ENCODE measurements at places on chromosomes 1 and 21. TPM values are rescaled to one million over a fixed set of nuclear protein-coding genes. Genes with fewer than 3 reads are reported as not detected.
A peak's percentile ranks its signal among the peaks of the same experiment; 100 is the strongest.

- DNase-seq: no peak
Measured at GRCh38 chr1:223760833-223761232, 48.5 kb downstream of the CAPN2 start.

- no peak for DNase-seq
Measured at GRCh38 chr21:25453524-25453923, 153.8 kb downstream of the MRPL39 start.

Gene NUDT4B
- 3.2 TPM for total RNA-seq

DNA sequence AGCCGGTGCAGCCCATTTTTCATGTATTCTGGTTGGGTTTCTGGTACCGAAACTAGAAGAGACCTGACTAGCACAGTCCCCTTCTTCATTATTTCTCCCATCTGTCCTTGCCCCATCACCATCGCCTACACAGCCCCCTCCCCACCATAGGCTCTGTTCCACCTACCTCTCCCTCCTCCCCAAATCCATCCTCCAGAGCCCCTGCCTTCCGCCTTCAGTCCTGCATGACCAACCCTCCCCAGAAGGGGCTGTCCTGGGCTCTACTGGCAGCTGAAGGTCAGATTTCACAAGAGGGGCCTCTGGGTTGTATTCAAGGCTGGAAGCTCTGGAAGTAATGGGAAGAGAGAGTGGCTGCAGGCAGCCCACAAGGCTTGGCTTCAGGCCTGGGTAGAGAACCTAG lies 55.2 kb downstream of the SDC3 start:
- no peak for DNase-seq

GRCh38 chr1:39043513-39043912 lies 17.4 kb downstream of the NDUFS5 start:
- DNase-seq: no peak

DNA sequence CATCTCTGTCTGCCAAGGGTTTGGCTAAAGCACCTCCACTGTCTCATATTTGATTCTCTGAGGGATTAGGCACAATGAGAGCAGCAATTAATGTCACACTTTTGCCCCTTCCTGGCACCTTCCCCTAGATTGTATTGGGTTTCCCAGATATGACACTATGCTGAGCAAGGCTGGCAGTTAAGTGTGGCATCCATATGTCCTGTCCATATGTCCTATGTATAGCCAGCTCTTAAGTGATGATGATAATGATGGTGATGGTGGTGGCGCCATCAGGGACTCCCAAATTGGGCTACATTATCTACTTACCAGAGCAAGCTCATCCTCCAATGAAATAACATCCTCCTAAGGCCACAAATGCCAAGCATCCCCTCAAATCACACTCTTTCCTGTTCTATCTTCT lies 13.5 kb upstream of the LORICRIN start:
- no peak for DNase-seq

DNA sequence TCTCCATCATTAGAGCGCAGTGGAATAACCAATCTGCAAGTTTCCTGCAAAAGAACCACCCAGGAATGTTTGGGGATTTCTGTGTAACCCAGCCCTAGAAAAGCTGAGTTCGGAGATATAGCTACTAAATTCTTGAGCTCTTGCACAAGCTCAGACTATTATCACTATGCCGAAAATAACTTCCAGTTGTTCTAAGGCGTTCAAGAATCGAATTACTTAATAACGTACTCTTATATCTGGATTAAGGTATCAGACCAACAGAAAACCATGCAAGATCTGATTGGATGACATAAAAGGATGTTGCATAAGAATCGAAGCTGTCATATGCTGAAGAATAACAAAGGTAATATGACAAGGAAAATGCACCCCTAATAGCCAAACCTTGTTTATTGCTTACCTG lies 7.5 kb upstream of the LAMC2 start:
- peak; percentile 2 for DNase-seq

- no peak for DNase-seq
Measured at GRCh38 chr1:11157394-11157793, 31.8 kb upstream of the ANGPTL7 start.

- no peak for DNase-seq
Measured at GRCh38 chr1:85406081-85406480, 58.9 kb downstream of the DDAH1 start.

DNA sequence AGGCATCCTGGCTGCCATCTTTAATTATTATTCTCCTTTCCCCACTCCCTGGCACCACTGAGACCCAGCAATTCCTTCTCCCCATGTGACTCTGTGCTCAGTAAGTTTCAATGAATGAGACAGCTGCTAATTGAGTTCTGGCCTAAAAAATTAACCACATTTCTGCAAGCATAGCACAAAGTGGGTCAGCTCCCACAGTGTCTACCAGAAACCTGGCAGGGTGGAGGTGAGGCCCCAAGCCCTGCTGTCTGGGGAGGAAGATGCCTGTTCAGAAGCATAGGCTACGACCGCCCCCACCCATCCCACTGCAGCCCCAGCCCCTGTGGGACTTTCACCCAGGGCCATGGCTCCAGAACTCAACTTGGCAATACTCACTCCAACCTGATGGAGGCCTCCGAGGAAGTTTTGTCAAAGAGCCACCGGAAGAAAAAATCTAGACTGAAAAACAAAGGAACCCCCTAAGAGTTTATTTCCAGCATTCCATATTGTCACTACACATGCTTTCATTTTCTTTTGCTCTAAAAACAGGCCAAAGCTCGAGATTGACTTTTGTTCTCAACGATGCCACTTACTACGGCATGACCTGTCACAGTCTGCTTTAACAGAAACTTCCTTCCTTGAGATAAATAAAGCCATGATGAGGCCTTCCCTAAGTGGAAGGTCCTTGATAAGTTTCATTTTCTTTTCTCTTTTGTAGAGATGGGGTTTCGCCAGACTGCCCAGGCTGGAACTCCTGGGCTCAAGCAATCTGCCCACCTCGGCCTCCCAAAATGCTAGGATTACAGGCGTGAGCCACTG lies 26.5 kb downstream of the TMEM63A start:
- no peak for DNase-seq

DNA sequence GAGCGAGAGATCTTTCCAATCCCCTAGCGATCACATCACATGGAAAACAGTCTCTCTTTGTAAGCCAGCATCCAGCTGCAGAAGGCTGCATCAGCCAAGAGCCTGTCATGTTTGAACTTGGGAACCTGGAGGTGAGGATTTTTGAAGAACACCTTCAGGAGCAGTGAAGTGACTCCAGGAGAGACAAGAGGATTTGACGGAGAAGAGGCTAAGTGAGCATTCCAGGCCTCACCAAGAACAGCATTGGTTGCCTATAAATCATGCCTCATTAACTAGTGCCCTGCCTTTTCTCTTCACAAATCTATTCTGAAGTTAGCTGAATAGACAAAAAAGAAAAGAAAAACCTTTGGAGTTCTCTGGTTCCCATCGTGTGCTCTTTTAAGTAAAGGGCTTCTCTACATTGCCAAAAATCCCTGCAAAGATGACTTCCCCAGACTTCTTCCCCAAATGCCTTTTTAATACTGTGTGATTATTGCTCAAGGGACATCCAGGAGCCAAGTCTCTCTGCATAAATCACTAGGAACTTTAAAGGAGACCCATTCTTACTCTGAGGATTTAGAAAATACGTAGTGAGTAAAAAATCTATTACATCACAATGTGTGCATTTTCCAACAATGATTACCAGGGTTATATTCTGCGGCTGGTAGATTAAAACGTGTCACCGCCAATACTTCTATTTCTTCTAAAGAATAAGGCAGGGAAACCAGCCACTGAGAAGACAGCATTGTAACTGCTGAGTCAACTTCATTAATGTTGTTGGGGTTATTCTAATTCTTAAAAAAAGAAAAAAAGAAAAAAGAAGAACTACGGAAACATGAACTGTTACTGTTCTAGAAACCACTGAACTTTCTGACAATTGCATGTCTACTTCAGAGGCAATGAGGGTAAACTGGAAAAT lies 95.2 kb downstream of the KIF14 start:
- peak; percentile 86 for DNase-seq

DNA sequence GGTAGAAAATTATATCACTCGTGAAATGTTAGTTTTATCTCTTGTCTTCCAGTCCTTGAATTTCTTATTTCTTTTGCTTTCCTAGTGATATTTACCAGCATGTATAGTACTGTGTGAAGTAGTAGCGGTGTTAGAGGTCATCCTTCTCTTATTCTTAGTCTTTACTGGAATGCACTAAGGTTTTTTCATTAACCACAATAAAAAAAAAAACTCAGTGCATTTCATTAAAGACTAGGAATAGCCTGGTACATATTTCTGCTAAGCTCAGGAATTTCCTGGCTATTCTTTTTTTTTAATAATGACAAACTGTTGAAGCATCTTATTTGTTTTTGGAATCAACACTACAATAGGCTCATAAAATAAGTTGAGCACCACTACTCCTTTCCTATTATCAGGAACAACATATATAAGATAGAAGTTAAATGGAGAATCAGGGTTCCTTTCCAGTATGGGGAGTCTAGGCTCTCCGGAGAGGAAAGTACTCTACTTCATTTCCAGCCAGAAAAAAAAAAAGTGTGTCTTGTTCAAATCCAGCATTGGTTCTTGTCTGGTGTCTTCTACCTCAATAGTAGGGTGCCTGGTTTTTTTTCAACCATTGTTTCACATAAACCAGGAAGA lies 60.0 kb downstream of the TNFSF18 start:
- no peak for DNase-seq

DNA sequence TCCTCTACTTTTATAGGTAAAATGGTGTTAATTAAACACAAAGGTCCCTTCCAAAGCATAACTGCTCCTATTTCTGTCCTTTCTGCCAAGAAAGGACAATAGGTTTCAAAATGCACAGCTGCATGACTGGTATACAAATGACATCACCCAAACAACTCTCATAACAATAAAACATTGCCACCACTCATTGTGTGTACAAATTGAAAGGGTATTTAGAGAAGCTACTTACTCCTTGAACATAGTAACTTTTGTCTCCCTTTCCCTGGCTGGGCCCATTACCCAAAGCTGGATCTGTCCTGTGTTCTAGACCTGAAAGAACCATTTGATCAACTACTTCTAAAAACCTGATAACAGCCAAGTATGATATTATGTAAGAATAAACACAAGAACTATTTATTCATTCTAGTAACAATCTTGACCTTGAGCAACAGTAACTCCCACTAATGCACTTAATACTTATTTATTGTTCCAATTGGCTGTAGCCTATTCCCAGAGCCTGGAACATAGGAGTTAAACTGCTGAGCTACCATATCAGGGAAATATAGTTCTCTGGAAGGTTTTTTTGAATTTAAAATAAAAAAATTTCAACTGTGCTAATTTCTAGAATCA lies 38.2 kb downstream of the TTLL7 start:
- no peak for DNase-seq

Gene KLHL17
- total RNA-seq: 3.9 TPM

Gene CIART
- total RNA-seq: 2.1 TPM

GRCh38 chr1:63408331-63408730 lies 40.9 kb downstream of the ALG6 start:
- DNase-seq: peak; percentile 50

Gene SELL
- 12.3 TPM for total RNA-seq

DNA sequence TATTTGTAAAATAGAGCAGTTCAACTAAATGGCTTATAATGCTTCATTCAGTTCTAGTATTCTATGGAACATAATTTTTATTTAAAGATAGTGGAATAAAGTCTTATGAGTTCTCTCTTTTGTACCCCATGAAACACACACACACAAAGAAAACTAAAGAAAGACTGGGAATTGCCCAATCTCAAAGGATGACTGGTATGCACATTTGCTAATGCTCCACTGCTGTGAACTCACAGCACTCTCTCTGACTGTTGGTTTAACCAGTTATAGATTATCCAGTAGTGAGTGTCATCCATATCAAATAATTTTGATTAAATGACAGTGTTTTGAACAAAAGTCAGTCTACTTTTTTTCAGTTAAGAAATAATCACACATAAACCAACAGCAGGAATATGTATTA lies 1082.4 kb upstream of the B3GALT2 start:
- DNase-seq: no peak

DNA sequence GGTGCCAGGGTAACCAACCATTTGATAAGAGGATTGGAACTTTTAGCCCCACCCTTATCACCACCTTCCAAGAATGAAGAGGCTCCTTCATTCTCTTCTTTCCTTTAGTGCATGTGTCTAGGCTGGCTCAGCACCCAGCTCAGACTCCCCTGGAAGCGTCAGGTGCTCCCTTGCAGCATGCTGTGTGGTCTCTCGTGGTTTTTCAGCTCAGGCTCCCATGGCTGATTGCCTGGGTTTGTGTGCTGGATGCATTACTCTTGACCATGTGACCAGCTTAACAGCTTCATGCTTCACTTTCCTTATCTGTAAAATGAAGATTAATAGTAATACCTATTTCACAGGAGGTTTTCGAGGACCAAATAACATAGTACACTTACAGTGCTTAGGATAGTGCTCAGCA lies 198.4 kb downstream of the HHAT start:
- no peak for DNase-seq

Gene TDRKH
- 6.0 TPM for total RNA-seq

Gene RXFP4
- not detected for total RNA-seq

GRCh38 chr1:199038156-199038555 lies 399.3 kb downstream of the PTPRC start:
- no peak for DNase-seq

Gene PTPN22
- total RNA-seq: 2.6 TPM

Gene CFAP74
- 0.49 TPM for total RNA-seq

Gene ZC3H12A
- total RNA-seq: 18.1 TPM

Gene C1QC
- total RNA-seq: 24.7 TPM

Gene ESRRG
- total RNA-seq: 2.3 TPM

Gene FABP3
- 36.1 TPM for total RNA-seq

Gene FCAMR
- not detected for total RNA-seq

- DNase-seq: peak; percentile 37
Measured at GRCh38 chr1:246724731-246725095, 504 bp downstream of the SCCPDH start.

Gene GOLT1A
- total RNA-seq: not detected

- no peak for DNase-seq
Measured at GRCh38 chr1:67001682-67002425, 52.1 kb downstream of the SLC35D1 start.

Gene TRIM46
- 0.20 TPM for total RNA-seq

- DNase-seq: peak; percentile 74
Measured at GRCh38 chr1:8517661-8518489, 200.0 kb downstream of the SLC45A1 start.

DNA sequence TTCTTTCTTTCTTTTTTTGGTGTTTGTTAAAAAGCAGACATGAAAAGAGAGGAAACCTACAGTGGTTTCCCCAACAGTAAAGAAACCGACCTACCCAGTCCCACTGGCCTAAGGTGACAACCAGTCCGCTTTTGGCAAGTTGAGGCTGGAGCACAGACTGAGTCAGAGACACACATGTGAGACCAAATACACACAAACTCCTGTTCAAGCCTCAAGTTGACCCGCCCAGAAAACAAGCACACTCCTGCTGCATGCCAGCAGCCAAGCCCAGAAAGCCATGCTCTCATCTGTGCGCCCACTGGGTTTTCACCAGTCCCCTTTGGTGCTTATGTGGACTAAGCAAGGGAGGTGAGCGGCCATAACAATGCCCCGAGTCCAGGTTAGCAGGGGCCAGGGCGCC lies 64.6 kb upstream of the GPR153 start:
- DNase-seq: no peak

Data from skin of body (tissue), 3 donors.